ENCODE measurements at places on chromosomes 2 and 18.
A peak's percentile ranks its signal among the peaks of the same experiment; 100 is the strongest.

- peak; percentile 15 for DNase-seq
These were observed 135.9 kb downstream of the ABCA12 start for GRCh38 chr2:215002500-215002899.

- DNase-seq: no peak
These were observed 14.6 kb upstream of the CETN1 start for GRCh38 chr18:565562-566061.

GRCh38 chr2:106977717-106978116 is 91.8 kb upstream of the ST6GAL2 start:
- DNase-seq: no peak

DNA sequence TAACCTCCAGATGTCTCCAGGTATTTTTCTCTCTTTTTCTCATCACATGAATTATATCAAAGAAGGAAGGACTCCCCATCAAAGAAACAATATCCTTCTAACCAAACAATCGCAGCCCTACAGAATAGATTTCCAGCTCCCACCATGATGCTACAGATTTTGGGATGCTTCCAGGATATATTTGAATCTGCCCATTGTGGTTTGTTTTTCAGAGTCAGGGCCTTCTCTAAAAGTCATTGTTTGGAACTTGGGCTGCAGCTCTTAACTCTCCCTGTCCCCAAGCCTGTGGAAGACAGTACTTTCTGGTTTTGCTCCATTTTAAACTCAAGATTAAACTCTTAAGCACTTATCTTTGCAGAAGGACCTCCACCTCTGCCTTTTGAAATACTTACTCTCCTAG is 223.2 kb downstream of the PMAIP1 start:
- DNase-seq: no peak

- DNase-seq: no peak
These were observed 56.1 kb downstream of the NEDD4L start for GRCh38 chr18:58100154-58100553.

DNA sequence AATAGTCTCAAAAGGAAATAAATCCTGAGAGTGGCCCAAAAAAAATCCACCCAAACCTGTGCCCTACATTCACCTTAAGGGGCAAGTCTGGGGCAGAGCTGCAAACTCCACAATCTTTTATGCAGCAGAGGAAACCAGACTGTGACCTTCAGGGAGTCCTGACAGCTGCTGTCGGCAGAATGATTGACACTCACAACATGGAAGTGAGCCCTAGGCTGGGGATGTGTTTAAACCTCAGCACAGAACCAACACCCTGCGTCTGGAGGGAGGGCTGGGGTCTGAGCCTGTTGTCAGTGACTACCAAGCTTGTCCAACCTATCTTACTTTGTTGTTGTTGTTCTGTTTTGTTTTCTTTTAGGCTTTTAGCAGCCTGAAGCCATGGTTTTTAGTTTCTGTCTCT is 39.6 kb downstream of the CRACDL start:
- DNase-seq: no peak

- DNase-seq: no peak
These were observed 430.0 kb downstream of the SLC4A3 start for GRCh38 chr2:220057391-220057790.

DNA sequence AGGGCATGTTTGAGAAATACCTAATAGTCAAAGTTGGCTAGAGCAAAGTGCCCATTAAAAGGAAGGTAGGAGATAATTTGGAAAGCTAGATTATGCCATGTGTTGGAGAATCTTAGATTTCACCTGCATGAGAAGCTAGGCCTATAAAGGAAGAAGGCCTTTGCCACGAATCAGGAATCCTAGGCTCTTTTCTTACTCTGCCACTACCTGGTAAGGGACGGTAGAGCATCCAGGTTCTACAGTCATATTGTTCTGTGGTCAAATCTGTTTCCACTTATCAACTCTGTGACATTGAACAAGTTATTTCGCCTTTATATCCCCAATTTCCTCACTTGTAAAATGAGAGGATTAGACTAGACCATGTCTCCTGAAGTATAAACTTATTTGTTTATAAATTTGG is 3.6 kb upstream of the KCNJ3 start:
- no peak for DNase-seq

GRCh38 chr2:206989311-206989710 is 50.0 kb downstream of the CPO start:
- DNase-seq: no peak

DNA sequence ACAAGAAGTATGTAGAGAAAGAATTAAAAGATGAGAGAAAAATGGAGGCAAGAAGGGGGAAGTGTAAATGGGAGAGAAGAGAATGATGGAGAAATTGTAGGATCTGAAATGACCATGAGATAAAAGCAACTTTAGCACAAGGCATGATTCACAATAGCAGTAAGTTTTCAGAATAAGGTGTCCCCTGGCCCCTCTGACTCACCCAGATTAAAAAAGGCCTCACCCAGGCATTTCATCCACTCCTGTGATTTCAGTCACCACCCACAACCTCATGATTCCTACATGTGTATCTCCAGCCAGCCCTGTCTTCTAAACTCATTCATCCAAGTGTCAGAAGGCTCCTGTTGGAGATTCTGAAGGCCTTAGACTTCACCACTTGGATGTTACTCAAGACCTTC is 56.6 kb downstream of the SP100 start:
- DNase-seq: no peak

DNA sequence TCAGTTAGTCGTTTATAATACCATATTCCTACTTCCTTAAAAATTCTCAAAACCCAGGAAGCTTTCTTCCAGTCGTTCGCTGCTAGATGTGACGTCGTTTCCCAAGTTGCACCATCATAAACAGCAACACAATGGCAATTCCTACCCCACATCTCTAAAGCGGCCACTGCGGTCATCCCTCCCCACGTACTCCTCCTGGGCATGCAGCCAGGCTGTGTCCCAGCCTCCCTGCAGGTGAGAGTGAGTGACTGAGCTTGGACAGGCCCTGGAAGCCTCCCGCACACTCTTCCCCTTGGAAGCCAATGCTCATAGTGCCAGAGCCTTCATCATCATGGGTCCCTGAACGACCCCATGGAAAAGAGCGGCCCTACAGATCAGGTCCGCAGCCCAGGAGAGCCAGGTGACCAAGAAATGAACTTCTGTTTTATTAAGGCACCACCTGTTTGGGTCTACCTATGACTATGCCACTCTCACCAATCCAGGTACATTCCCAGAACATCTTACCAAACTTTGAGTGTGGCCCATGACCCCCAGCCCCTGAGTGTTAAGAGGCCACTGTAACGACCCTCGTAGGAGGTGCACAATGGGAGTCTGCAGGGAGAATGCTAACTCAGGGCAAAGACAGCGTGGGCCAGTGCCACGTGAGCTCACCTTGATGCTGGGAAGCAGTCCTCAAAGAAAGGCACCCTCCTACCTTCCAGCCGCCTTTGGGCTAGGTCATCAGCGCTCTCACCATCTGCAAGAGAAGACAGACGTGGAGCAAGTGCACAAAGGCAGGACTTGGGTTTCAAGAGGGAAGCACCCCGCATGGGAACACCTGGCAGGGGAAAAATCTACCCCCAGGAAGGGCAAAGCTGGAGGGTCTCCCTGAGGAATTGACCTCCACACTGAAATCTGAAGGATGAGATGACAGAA is 74.7 kb upstream of the RAB6C start:
- DNase-seq: no peak

- no peak for DNase-seq
These were observed 107.5 kb downstream of the DTNA start for GRCh38 chr18:34817636-34818035.

- no peak for DNase-seq
These were observed 12.8 kb downstream of the MEIS1 start for GRCh38 chr2:66447677-66448076.

- DNase-seq: no peak
These were observed 82.3 kb downstream of the SS18 start for GRCh38 chr18:26008096-26008495.

DNA sequence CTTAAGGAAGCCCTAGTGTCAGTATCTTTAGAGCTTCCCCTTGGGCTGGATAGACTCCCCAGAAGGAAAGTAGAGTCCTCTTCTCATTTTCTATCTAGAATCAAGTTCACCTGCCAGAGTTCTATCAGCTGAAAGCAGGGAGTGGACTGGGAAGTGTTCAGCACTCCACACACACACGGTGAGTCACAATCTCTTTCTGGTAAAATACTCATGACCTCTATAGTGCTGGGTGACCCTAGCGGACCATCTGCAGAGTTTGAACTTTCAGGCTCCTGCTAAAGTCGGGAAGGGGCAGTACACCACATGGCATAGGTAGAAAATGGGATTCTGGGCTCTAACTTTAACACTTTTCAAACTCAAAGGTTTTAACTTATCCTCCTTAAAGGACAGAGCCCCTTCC is 43.3 kb downstream of the SAP130 start:
- no peak for DNase-seq

DNA sequence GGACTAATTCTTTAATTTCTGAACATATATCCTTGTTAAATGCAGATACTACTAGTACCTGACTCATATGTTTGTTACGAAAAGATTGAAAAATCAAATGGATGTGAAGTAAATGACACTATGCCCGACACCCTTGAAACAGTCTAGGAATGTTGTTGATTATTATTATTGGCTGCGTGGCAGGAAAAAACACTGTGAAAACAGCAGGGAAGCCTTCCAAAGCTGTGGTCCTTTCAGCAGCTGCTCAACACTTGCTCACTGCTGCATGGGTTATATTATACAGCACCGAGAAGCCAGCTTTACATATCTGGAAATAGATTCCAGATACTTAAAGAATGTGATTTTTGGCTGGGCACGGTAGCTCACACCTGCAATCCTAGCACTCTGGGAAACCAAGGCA is 26.5 kb downstream of the CRYGD start:
- no peak for DNase-seq

- no peak for DNase-seq
These were observed 37.2 kb downstream of the ZNF521 start for GRCh38 chr18:25314838-25315190.

- no peak for DNase-seq
These were observed 451.4 kb upstream of the SLC14A2 start for GRCh38 chr18:45163871-45164270.

DNA sequence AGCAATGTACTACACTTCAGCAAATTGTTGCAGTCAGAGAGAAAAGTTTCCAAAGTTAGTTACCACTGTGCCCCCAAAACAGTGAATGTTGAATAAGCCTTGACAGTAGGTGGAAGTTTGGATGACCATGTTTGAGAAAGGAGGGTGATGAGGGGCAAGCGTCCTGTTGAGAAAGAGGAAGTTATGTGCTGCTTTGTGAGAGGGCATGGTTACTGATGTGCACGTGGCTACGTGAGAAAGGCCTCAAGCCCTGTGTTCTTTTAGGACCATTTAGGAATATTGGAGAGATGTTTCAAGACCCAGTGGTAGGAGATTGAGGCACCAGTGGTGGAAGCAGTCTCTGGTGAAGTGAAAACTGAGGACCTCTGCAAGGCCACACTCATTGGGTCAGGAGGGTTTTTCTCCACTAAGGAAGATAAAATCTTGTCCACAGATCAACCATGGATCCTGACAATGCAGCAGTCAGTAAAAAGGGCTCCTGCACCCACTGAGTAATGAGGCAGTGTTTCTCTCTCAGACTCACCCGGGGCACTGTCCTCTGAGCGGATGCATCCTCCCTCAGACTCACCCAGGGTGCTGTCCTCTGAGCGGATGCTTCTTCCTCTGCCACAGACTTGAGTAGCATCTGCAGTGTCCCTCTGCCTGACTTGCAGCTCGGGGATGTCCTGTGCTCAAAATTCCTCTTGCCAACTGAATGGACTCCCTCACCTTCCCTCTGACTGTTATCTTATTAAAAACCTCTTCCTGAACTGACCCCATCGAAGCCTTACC is 34.7 kb upstream of the ACTR3 start:
- DNase-seq: no peak

DNA sequence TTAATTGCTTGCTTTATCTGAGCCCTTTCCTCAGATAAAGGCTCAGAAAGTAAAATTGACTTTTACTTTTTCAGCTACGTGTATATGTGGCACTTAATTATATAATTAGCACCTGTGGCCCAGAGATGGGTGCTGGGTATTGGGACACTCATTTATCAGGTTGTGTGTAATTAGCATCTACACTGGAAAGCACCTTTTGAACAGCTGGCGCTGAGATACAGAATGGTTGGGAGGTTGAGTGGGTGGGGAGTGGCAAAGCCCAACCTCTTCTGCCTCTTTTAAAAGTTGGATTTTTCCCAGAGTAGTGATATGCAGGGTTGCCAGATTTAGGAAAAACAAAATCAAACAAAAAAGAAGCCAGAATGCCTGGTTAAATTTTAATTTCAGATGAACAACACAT is 23.9 kb downstream of the SPTBN1 start:
- DNase-seq: no peak
